ENCODE measurements at places on chromosomes 1 and 21. TPM values are rescaled to one million over a fixed set of nuclear protein-coding genes. Genes with fewer than 3 reads are reported as not detected.

Gene SMCP
- total RNA-seq: not detected

Gene GPR25
- total RNA-seq: not detected

Gene LY9
- total RNA-seq: not detected

Gene HSD11B1
- not detected for total RNA-seq

GRCh38 chr1:209416716-209417115 is 166.8 kb upstream of the CAMK1G start:
- DNase-seq: no peak

DNA sequence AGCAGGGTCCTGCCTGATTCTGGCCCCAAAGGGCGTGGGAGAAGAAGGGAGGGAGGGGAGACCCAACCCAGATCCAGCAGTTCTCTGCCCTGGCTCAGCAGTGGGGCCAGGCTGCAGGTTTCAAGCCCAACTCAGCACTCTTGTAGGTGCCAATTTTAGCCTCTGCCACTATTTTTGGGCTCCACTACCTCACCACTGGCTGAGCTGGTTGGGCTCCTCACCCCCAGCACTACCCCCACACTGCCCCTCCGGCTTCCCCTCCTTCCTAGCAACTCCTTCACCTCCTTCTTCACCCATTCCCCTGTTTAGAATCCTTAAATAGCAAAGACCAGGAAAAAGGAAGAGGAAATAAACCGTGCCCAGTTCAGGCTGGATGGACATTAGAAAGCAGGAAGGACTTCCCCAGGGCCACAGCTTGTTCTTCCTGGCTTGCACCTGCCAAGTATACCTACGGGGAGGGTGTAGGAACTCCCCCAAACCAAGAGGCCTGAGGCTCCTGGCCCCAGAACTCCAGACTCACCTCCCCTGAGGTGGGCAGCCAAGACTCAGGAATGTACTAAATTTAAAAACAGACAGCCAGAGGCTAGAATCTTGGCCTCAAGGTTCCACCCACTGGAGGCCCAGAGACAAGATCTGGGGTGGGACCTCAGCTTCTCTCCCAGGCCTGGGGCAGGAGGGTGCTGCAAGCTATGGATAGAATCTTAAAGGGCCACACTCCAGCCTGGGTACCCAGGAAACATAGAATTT is 1.4 kb upstream of the ARHGEF2 start:
- no peak for DNase-seq

DNA sequence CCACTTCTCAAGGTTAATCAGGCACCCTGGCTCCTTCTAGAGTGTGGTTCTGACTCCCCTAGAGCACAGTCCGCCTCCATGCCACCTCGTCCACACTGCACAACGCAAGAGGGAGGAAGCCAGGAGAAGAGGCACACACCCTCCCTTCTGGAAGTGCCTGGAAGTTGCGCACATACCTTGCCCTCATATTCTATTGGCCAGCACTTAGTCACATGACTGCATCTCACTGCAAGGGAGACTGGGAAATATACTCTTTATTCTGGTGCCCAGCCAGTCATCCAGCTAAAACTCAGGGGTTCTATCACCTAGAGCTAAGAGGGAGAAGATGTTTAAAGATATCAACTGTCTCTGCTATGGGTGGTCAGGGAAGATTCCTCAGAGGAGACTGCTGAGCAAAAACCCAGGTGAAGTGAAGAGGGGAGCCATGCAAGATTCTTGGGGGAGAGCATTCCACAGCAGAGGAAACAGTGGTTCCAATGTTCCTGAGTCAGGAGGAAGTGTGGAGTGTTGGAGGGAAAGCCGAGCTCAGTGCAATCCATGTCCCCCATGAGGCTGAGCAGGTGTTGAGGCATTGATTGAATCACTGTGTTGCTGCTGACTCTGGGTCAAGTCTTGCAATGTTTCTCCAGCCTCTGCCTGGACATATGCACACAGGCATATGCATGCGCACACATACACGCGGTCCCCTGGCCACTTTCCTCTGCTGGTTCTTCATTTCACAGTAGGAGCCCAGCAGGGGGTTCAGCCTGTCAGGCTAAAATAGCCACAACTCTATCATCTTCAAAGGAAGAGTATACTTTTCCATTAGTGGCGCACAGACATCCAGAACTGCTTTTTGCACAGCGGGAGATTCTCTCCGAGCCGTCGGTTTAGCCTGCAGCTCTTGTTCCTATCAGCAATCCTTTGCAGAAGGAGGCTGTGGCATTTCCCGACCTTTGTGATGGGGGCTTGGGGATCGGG is 22.3 kb upstream of the KLHDC7A start:
- no peak for DNase-seq

GRCh38 chr1:234372011-234372757 is 1.1 kb upstream of the COA6 start:
- DNase-seq: no peak

GRCh38 chr1:117842408-117843170 is 86.8 kb downstream of the GDAP2 start:
- DNase-seq: no peak

- DNase-seq: no peak
These were observed 3.1 kb upstream of the PLA2G2E start for GRCh38 chr1:19926296-19927129.
